ENCODE measurements at places on chromosomes 6 and 20. TPM values are rescaled to one million over a fixed set of nuclear protein-coding genes. Genes with fewer than 3 reads are reported as not detected.

GRCh38 chr6:117275205-117275604, 9.8 kb downstream of the VGLL2 start:
- DNase-seq = no peak

DNA sequence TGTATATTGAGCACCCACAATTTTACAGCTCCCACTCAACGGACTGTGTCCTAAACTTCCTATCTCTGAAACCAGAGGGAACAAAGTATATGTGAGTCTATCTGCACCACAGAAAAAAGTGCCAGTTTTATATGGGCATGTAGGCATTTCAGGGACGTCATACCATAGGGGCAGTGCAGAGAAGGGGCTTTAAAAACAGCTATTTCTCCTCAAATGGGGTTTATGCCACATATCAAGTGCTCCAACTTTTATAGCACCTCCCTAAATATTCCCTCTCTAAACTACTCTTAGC, 28.9 kb upstream of the ASF1A start:
- no peak for DNase-seq

Gene GPX5
- total RNA-seq = not detected

Gene CRISP3
- 1.1 TPM for total RNA-seq

Gene C4B
- total RNA-seq = 47.4 TPM

Gene LHFPL5
- total RNA-seq = not detected
